ENCODE measurements at places on chromosomes 13 and 19.

DNA sequence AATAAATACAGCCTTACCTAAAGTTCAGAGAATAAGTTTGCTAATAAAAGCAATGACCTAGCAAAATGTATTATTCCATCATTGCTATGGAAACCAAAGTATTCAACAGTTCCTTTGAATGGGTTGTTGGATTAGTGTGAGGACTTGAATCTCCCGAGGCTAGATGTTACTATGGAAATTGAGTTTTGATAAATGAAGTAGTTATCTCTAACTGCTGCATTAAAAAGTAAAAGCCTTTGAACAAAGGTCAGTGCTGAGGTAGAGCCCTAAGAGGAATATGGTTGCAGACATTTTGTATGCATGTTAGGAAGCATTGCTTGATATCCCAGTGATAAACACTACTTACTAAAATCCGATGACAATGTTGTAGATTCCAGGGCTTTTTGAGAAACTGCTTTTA lies 6.2 kb downstream of the KLF5 start:
- DNase-seq = no peak

GRCh38 chr13:46844431-46844830 lies 47.5 kb upstream of the ESD start:
- DNase-seq = no peak

- DNase-seq = no peak
These were observed 118.3 kb downstream of the DNAJC15 start for GRCh38 chr13:43141685-43142084.

- no peak for DNase-seq
These were observed 2.5 kb downstream of the SSC5D start for GRCh38 chr19:55490478-55491432.

DNA sequence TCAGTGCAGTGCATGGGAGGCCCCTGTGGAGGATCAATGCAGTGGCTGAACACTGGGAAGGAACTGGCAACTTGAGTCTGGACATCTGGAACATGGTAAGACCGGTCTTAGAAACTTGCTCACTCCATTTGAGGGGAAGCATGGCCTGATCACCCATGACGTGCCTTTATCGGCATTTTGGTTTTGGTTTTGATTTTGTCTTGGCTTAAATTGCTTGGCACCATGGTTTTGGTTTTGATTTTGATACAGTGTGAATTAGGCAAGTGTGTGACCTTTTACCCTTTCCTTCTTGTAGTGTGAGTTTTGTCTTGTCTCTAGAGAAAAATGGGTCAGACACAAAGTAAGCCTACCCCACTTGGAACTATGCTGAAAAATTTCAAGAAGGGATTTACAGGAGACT lies 77.3 kb downstream of the ZNF486 start:
- DNase-seq = no peak

GRCh38 chr19:42452590-42452989 lies 9.8 kb upstream of the CXCL17 start:
- DNase-seq = no peak

GRCh38 chr19:3520166-3521103 lies 14.3 kb downstream of the FZR1 start:
- no peak for DNase-seq

DNA sequence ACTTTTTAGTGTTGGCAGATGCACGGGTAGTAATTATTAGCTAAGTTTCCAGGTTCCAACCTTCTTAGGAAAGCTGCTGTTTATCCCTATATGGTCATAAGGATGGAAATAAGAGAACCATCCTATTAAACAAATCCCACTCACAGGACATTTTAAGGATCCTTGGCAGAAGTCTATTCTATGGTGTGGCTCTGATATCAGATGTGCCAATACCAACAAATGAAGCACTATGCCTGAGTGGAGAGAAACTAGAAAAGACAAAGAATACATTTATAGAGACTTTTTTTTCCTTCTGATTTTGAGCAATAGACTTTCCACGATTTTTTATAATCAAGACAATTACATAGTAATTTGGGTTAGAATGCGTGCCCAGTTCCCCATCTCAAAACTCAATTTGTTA lies 12.6 kb downstream of the PCDH17 start:
- DNase-seq = no peak

DNA sequence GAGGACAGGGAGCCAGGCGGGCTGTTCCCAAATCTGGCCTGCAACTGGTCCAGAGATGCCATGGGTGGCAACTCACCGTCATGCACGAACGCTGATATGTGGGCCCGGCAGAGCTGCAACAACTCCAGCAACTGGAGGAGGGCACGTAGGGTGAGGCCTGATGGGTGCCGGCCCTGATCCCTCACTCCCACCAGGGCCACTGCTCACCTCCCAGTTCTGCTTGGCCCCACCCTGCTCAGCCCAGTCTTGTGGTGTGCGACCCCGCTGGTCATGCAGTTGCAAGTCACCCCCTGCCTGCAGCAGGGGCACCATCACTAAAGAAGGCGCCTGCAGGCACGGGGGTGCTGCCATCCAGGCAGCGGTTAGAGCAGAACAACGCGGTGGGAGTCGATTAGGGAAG lies 16.9 kb downstream of the ARHGAP33 start:
- no peak for DNase-seq

DNA sequence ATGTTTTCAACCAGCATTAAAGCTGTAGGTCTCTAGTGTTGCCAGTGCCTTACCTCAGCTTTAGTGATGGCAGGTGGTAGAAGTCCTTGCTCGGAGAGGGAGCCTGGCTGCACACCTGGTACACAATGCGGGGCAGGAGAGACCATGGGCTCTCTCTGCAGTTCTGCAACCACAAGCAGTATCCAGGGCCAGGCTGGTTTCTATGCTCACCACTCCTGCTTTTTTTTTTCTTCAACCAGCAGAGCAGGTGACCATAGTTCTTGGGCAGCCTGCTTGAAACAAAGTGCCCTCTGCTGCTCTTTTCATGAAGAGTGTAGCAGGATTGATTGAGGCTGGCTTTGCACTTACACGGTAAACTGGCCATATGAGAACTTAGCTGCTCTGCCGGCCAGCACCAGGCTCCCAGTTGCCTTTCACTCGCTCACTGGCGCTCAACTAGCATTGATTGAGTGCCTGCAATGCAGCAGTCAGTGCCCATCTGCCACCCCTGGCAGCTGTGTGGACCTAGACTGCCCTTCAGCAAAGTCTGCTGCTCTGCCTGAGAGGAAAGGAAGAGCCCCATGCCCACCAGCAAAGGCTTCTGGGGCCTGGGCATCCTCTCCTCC lies 4.4 kb upstream of the CHAMP1 start:
- no peak for DNase-seq

DNA sequence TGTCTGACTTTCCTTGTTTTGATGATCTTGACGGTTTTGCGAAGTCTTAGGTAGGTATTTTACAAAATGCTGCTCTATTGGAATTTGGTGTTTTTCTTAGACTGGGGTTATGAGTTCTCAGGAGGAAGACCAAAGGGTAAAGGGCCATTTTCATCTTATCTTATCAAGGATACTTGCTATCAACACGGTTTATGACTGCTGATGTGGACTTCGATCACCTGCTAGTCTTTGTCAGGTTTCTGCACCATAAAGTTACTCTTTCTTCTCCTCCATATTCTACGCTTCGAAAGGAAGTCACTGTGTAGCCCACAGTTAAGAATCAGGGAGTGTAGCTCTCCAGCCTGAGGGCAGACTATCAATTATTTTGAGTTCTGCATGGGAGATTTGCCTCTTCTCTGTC lies 7.4 kb upstream of the CEBPG start:
- no peak for DNase-seq

Data from anterior cingulate cortex (tissue), 58 donors.